ENCODE measurements at places on chromosomes 3 and 15. TPM values are rescaled to one million over a fixed set of nuclear protein-coding genes. Genes with fewer than 3 reads are reported as not detected.

DNA sequence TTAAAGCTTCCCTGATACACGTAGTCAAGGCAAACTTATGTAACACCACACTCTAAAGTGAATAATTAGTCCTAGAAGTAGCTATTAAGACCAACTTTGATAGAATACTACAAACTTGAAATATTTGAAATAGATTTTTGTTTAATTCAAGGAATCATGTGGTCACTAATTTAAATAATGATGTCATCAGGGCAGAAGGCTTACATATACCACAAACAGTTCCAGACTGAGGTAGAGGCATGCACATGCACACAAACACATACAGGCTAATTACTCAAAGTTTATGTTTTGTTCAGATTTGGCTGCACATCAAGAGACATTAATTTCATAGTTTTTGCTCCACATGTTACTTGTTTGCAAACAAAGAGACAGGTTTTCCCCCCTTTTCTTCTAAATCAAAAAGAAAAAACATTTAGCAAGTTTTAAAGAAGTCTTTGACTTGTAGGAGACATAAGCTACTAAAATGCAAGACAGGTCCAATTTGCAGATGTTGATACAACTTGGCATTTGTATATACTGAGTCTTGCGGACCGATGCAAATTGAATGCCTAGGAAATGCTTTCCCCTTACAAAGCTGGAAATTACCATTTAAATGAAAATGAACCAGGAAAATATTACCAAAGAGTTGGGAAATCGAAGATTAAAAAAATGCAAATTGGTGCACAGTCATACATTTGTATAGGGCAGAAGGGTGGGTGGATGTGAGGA, 594.8 kb downstream of the MAGI1 start:
- no peak overlapping the region for H3K4me3 ChIP-seq
- no peak overlapping the region for H3K27ac ChIP-seq
- peaks cover 5% of the 10 kb centered on the region for H3K36me3 ChIP-seq
- no peak for DNase-seq
- H3K27me3 ChIP-seq = no peaks in the 10 kb centered on the region
- H3K4me1 ChIP-seq = peaks cover 5% of the 10 kb centered on the region

DNA sequence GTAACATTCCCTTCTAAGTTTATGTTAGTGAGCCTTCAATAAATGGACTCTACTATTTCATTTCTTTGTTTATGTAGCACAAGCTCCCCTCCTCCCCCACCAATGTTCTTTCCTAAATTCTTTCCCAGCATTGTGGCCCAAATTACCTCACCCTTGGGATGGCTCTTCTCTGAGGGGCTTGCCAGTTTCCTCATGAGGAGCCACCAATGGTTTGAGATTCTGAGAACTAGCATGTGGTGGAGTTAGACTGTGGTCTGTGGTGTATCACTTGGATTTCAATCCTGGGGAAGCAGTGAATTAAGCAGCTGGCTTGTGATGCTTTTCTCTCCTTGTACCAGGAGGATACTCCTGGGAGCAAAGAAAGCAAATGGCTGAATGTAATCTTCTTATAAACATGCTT, 50.0 kb upstream of the NPHP3 start:
- H3K27me3 ChIP-seq = no peaks in the 10 kb centered on the region
- H3K36me3 ChIP-seq = no peaks in the 10 kb centered on the region
- no peak overlapping the region for H3K4me3 ChIP-seq
- peak; percentile 15 for DNase-seq
- no peak overlapping the region for H3K27ac ChIP-seq

DNA sequence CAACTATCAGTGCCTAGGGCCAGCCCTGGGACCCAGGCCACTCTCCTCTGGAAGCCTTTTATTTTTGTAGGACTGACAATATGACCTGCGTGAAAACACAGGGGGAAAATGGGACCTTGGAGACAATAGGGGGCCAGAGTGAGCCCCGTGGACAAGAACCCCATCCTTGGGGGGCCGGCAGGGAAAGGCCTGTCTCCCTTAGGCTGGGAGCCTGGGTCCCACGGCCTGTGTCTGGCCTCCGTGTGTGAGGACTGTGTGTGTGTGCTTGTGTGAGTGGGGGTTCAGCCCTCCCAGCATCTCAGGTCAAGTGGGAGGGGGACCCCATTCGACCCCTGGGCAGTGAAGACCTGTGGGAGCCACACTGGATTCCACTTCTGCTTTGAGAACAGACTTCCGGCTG, 53.3 kb downstream of the EXOG start:
- no peaks in the 10 kb centered on the region for H3K27me3 ChIP-seq
- no peak for DNase-seq
- peak overlapping the region; percentile 78 for H3K27ac ChIP-seq
- no peaks in the 10 kb centered on the region for H3K36me3 ChIP-seq

- no peak for DNase-seq
- peaks cover 62% of the 10 kb centered on the region for H3K4me1 ChIP-seq
- no peaks in the 10 kb centered on the region for H3K36me3 ChIP-seq
- no peak overlapping the region for H3K27ac ChIP-seq
- no peaks in the 10 kb centered on the region for H3K27me3 ChIP-seq
These were observed 20.6 kb downstream of the SMAD3 start for GRCh38 chr15:67085818-67086636.

Gene TEX9
- polyA plus RNA-seq = 0.21 TPM

DNA sequence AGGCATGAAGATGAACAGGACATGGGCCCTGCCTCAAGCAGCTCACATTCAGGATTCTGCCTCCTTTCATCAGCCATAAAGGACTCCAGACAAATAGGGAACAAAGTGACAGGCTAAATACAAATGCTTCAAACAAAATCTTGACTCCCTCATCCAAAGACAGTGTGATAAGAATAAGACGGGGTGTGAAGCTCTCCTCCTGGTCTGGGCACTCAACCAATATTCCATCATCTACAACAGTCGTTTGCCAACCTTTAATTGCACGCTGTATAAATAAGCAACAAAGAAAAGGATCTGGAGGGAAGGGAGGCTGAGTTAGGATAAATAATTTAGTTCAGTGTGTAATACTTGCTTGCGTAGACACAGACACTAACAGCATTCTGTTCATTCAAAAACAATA, 5.4 kb downstream of the CCDC54 start:
- H3K36me3 ChIP-seq = no peaks in the 10 kb centered on the region
- no peak overlapping the region for H3K4me3 ChIP-seq
- H3K4me1 ChIP-seq = no peaks in the 10 kb centered on the region
- no peaks in the 10 kb centered on the region for H3K27me3 ChIP-seq

GRCh38 chr3:113194823-113195401, 16.4 kb upstream of the BOC start:
- H3K4me1 ChIP-seq = no peaks in the 10 kb centered on the region
- no peaks in the 10 kb centered on the region for H3K27me3 ChIP-seq
- no peaks in the 10 kb centered on the region for H3K36me3 ChIP-seq

GRCh38 chr15:66873856-66874255, 171.8 kb downstream of the SMAD6 start:
- no peak for DNase-seq
- H3K36me3 ChIP-seq = no peaks in the 10 kb centered on the region
- H3K27ac ChIP-seq = no peak overlapping the region
- H3K4me3 ChIP-seq = no peak overlapping the region

- no peaks in the 10 kb centered on the region for H3K36me3 ChIP-seq
- DNase-seq = no peak
- H3K27me3 ChIP-seq = no peaks in the 10 kb centered on the region
- H3K27ac ChIP-seq = no peak overlapping the region
- H3K4me1 ChIP-seq = no peaks in the 10 kb centered on the region
These were observed 49.4 kb downstream of the GREM1 start for GRCh38 chr15:32767236-32767635.

Gene SMAD6
- polyA plus RNA-seq = 10.4 TPM

GRCh38 chr15:74041777-74042435, 40.4 kb downstream of the GOLGA6A start:
- peaks cover 6% of the 10 kb centered on the region for H3K4me1 ChIP-seq
- H3K27me3 ChIP-seq = no peaks in the 10 kb centered on the region
- no peak for DNase-seq
- no peak overlapping the region for H3K4me3 ChIP-seq
- peak overlapping the region; percentile 53 for H3K27ac ChIP-seq
- peaks cover 14% of the 10 kb centered on the region for H3K36me3 ChIP-seq

- no peaks in the 10 kb centered on the region for H3K27me3 ChIP-seq
- H3K36me3 ChIP-seq = no peaks in the 10 kb centered on the region
- no peaks in the 10 kb centered on the region for H3K4me1 ChIP-seq
- DNase-seq = no peak
- H3K4me3 ChIP-seq = no peak overlapping the region
These were observed 136.3 kb downstream of the IMPG2 start for GRCh38 chr3:101184111-101184510.

DNA sequence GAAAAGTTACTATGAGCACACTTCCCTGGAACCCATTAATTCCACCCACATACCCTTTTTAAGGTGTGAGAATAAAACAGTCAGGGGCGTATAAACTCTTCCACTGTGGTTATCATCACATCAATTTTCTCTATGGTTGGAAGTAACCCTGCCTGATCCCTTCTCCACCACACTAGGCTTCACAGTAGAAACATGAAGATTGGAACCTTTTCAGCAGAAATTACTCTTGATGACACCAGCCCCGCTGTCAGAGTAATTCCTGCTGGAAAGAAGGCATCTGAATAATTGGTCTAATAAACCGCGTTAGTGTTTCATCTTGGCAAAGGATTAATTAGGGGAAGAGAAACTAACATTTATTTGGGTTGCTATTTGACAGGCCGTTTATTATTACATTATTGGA, 278.4 kb downstream of the MFSD1 start:
- no peaks in the 10 kb centered on the region for H3K36me3 ChIP-seq
- DNase-seq = no peak
- H3K27ac ChIP-seq = no peak overlapping the region
- H3K27me3 ChIP-seq = no peaks in the 10 kb centered on the region

DNA sequence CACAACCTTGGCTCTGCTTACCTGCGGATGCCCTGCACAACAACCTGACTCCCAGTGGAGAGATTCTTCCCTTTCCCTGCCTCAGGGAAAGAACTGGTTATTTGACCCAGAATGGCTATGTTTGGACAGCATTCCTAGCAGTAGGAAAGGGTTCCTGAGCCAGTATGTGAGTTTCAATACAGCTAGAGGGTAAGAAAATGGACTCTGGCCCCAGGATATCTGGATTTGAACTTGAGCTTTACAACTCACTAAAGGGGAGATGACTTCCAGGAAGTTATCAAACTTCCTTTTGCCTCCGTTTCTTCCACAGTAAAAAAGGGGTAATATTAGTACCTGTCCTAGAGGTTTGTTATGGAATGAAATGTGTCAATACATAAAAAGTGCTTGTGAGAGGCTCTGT, 28.1 kb upstream of the PLSCR4 start:
- H3K4me3 ChIP-seq = no peak overlapping the region
- H3K27ac ChIP-seq = no peak overlapping the region
- no peaks in the 10 kb centered on the region for H3K27me3 ChIP-seq
- no peaks in the 10 kb centered on the region for H3K36me3 ChIP-seq
- peaks cover 26% of the 10 kb centered on the region for H3K4me1 ChIP-seq
- no peak for DNase-seq

- H3K36me3 ChIP-seq = peaks cover 52% of the 10 kb centered on the region
- DNase-seq = no peak
- no peaks in the 10 kb centered on the region for H3K27me3 ChIP-seq
- no peaks in the 10 kb centered on the region for H3K4me1 ChIP-seq
- H3K27ac ChIP-seq = no peak overlapping the region
These were observed 59.8 kb downstream of the PIK3R4 start for GRCh38 chr3:130686833-130687232.
